ENCODE measurements at places on chromosomes 13 and 19.
A peak's percentile ranks its signal among the peaks of the same experiment; 100 is the strongest.

DNA sequence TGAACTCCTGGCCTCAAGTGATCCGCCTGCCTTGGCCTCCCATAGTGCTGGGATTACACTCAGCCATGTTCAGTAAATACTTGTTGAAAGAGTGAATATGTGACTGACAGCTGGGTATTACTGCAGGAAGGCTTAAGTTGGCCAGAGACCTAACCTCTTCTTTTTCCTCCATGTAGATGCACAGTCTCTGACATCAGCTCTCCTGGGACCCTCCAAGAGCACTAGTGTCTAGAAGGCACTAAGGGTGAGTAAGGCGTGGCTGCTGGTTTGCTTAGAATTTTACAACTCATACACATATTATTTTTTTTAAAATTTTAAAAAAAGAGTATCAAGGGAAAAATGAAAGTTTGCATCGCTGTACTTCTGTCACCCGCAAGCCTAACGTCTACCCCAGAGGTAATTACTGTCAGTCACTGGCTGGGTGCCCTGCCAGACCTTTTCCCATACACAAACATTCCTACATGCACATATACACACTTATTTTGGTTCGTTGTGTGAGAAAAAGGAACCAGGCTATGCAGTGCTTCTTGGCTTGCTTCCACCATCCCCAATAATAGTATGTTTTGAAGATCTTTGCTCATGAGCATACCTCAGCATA, 122.0 kb downstream of the SIPA1L3 start:
- DNase-seq, result no peak

DNA sequence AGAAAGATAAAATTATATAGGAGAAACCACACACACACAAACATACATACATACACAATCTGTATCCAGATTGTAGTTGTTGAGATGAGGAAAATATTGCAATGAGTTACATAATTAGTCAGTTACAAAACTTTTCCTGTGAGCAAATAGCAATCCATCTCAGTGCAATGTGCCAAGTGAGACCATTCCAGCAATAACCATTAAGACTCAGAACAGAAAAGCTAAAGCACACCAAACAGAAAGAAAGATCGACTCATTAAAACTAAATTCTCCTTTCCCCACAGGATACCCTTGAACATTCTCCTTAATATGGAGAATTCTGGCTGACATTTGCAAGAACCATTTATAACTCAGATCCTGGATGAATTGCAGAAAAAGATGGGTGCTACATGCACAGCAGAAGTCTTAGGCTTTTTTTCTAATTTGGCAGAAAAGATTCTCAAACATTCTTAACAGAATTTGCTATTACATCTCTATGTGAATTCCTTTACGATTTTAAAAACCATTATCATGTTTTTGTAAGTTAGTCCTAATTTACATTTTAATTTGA, 1341.2 kb upstream of the SPRY2 start:
- no peak for DNase-seq

DNA sequence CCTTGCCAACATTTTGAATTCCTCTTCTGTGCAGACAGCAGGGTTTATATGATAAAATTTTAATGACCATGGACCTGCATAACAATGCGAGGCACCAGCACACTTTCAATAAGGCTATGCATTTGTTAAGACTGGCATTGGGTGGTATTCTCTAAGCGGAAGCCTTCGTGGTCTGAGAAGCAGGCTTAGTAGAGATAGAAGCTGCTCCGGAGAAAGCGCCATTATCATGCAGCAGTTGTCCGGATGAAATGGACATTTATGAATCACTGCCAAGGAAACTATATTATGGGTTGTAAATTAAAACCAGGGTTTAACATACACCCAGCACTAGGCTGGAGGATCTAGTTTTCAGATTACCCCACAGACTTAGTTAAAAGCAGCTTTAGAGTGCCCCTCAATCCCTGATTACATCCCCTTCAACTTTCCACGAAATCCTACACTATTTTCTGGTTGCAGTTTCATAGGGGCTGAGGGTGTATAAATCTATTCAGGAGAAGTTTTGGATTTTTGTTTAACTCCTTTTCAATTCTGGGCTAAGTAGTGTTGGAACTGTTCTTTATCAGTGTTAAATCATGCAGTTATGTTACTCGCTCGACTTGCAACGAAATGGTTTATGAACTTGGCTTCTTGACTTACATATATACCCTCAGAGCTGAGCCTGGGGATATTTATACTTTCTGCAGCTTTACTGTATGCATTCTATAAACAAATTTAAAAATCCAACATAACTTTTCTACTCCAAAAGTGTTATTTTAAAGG, 193.3 kb downstream of the PCDH9 start:
- DNase-seq, result no peak

DNA sequence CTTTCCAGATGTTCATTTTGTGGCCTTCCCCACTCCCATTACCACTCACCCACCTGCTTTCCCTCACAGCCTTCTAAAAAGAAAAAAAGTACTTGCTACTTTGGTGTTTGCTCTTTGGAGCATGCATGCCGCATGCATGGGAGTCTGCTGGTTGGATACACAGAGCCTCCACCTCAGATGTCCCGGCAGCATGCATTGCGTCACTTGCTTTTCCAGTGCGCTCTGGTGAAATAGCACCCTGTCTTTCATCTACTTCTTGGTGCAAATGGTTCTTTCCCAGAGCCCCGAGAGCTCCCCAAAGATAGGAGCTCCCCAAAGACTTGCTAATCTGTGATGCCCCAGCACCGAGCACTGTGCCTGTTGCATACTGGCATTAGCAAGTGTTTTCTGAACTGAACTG, 333.2 kb upstream of the ZNF507 start:
- no peak for DNase-seq

DNA sequence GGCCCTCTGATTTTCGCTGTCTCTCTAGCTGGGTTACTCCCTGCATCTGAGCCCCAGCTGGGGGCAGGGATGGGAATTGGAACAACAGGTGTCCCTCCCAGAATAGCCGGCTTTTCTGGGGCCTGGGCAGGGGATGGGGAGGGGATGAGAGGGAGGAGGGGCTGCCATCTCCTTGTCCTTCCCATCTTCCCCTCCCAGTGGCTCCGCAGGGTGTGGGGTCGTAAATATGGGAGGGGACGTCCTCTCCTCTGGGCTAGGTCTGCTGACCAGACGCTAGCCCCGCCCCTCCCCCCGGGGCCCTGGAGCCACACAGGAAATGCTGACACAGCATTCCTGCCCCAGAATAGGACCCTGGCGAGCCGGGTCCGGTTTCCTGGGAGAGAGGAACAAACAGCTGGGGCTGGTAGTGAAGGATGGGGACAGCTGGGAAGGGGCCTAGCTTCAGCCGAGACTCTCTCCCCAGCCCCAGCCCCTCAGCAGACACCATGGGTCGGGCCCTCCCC, 1.1 kb downstream of the RYR1 start:
- no peak for DNase-seq

- DNase-seq, result no peak
These were observed 10.8 kb upstream of the CCNA1 start for GRCh38 chr13:36421447-36421846.

- DNase-seq, result no peak
These were observed 370.3 kb upstream of the ATXN8OS start for GRCh38 chr13:69737129-69737935.

- DNase-seq, result no peak
These were observed 10.5 kb downstream of the PLEKHF1 start for GRCh38 chr19:29675650-29676186.

GRCh38 chr19:35240327-35240726, 8.5 kb upstream of the LSR start:
- no peak for DNase-seq

GRCh38 chr13:21688056-21688455, 17.2 kb downstream of the FGF9 start:
- DNase-seq, result no peak

DNA sequence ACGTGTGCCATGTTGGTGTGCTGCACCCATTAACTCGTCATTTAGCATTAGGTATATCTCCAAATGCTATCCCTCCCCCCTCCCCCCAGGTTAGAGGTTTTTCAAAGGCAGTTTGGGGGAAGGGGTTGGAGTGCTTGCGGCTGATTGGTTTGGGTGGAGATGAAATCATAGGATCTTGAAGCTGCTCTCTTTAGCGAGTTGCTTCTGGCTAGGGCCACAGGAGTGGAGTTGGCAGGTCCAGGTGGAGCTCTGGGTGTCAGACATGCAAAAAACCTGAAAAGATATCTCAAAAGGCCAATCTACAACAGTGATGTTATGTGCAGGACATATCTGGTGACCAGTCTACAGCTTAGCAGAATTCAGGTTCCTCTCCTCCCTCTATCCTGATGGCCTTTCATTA, 32.6 kb upstream of the CXCL17 start:
- DNase-seq, result no peak

DNA sequence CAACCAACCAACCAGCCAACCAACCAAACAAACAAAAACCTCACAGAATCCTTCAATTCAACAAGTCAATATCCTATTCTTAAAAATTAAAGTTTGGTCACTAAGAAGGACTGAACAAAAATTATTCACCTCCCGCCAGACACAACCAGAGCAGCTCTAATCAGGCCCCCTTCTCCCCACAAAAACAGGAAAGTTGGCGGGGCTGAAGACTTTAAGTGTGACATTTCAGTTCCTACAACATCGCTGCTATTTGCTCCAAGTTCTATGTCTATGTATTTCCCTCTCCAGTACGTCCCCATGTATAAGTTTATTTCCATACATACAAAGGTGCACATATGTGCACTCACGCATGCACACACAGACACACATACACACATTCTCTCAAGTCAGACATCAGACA, 32.8 kb upstream of the STK24 start:
- no peak for DNase-seq

DNA sequence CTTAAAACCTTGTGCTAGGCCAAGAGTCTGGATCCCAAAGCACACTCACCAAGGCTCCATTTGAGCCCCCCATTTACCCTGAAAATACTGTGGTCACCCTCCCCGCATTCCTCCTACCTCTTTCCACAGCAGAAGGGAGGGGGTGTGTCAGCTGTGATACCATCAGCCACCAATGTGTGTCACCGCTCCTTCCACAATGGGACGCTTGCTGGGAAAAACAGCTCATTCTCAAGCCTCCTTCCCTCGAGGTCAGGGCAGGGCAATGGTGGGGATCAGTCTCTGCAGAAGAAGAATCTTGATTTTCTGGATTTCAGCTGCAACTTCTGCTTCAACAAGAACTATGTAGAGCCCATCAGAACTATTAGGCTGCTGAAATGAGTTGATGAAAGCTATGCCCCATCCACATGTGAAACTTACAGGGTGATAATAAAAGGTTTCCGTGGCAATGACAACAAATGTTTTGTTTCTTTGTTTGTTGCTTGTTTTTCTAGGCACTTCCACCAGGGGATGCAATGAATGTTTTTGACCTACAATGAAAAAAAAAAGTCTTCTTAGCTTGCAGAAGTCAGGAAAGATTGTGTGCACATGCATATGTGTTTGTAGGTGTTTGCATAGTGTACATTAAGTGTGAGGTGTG, 26.4 kb upstream of the ZNF507 start:
- no peak for DNase-seq

- DNase-seq, result no peak
These were observed 31.6 kb downstream of the CCNE1 start for GRCh38 chr19:29843180-29844051.

DNA sequence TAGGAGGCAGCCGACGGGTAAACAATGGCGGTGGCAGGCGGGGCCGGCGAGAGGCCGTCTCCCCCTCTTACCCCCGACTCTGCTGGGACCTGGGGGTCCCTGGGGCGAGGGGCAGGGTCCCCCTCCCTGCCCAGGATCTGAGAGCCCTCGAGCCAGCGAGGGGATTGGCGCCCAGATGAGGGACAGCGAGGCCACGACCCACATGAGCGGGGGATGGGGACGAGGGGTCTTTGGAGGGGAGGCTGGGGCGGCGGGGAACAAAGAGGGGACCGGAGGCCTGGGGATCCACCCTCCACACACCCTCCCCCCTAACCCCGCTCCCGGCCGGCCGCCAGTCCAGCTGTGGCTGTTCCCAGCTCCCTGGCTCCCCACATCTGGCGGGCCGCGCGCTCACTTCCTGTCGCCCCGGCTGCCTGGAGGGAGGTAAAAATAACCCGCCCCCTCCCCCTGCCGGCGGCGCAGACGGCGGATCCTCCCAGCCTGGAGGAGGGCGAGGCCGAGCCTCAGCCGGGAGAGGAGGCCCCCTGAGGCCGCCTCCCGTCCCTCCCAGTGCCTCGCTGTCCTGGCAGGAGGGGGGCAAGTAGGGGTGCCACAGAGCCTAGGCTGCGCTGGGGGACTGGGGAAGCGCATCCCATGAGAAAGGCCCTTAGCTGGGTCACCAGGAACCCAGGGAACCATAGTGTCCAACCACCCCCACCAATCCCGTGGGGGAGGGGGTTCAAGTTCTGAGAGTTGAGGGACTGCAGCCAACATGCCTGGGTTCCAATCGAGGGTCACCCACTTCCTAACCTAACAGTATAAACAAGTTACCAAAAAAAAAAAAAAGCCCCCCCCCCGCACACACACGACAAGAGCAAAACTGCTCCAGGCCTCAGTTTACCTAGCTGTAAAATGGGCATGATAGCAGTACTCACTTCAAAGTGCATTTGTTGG, 29.3 kb upstream of the NANOS3 start:
- DNase-seq, result peak; percentile 67

GRCh38 chr13:30752201-30752797, 17.0 kb downstream of the ALOX5AP start:
- no peak for DNase-seq

DNA sequence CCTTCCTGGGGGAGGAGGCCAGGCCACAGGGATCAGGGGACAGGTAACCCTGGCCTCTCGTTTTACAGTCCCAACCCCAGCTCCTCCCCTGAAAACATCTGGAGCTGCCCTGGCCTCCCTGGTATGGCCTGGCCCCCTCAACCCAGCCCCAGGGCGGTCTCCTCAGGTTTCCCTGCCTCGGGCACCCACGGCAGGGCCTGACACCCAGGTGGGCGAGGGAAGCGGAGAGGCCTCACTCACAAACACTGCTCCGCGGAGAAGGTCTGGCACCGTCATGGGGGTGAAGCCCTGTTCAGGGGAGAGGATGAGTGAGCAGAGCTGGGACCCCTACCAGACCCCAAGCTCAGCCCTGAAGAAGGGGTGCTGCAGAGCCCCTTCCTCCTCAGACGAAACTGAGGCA, 6.5 kb upstream of the CCER2 start:
- no peak for DNase-seq

DNA sequence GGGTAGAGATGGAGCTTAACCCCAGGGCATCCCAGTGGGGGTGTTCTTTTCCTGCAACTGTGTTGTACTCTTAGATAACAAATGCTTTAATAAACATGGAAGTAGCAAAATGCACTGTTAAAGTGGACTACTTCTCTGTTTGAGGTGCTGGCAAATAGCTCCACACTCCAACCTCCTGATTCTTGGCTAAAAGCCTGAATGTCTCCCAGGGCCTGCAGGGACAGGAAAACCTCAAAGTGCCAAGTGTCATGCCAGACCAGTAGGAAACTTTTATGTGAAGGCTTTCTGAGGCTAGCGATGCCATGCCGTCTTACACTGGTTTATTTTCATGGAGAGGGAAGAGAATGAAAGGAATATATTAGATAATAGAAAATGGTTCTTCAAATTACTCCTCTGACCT, 6.8 kb downstream of the FREM2 start:
- DNase-seq, result no peak

GRCh38 chr19:1507192-1507660, 5.6 kb downstream of the ADAMTSL5 start:
- no peak for DNase-seq

Data from NK-92 treated with Interleukin-12 subunit alpha and Interleukin-12 subunit beta, amount 100 ng/mL, for 24 hours (cell line).